ENCODE measurements at places on chromosomes 11 and 22. TPM values are rescaled to one million over a fixed set of nuclear protein-coding genes. Genes with fewer than 3 reads are reported as not detected.
A peak's percentile ranks its signal among the peaks of the same experiment; 100 is the strongest.

- peaks cover 18% of the 10 kb centered on the region for H3K4me1 ChIP-seq
- H3K36me3 ChIP-seq: no peaks in the 10 kb centered on the region
- H3K27ac ChIP-seq: no peak overlapping the region
These were observed 1007.0 kb downstream of the BRD1 start for GRCh38 chr22:48820481-48821345.

DNA sequence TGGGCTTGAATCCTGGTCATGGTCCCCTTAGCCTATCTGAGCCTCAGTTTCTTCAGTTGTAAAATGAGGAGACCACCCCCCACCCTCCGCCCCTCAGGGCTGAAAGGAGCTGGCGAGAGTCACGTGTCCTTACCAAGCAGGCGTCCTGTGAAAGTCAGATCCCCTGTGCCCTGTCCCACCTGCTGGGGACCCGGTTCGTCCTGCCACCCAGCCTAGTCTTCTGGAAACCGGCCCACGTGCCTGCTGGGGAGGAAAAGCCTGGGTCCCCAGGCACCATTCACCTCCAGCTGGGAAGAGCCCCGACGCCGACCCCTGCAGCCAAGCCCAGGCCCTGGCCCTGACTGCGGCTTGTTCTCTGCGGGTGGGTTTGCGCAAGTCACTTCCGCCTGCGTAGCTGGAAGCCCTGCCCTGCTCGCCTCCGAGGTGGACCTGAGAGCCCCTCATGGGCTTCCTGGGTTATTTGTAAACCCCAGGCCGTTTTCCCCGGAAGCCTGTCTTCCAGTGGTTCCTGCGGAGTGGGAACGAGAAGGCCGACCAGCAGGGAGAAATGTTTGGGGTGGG lies 679 bp upstream of the SSH3 start:
- peak overlapping the region; percentile 33 for H3K27ac ChIP-seq
- DNase-seq: peak; percentile 4
- peaks cover 30% of the 10 kb centered on the region for H3K4me1 ChIP-seq
- H3K4me3 ChIP-seq: peak overlapping the region; percentile 49

DNA sequence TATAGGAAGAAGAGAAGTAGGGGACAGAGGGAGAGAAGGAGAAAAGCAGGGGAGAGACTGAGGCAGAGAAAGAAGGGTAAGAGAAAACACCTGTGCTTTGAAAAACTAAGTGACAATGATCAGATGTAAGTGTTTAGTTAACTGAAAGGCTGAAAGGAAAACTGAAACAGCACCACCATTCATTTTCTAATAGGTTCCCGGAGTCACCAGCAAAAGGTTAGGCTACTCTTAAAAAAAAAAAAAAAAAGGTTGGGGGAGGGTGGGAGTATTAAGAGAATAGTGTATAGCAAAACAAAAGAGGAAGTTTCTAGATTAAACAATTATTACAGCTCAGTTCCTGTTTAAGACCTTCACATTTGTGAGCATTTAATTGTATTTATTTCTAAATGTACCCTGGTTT lies 113.8 kb downstream of the CADM1 start:
- H3K4me3 ChIP-seq: no peak overlapping the region
- no peaks in the 10 kb centered on the region for H3K36me3 ChIP-seq
- no peaks in the 10 kb centered on the region for H3K27me3 ChIP-seq
- peaks cover 3% of the 10 kb centered on the region for H3K4me1 ChIP-seq

DNA sequence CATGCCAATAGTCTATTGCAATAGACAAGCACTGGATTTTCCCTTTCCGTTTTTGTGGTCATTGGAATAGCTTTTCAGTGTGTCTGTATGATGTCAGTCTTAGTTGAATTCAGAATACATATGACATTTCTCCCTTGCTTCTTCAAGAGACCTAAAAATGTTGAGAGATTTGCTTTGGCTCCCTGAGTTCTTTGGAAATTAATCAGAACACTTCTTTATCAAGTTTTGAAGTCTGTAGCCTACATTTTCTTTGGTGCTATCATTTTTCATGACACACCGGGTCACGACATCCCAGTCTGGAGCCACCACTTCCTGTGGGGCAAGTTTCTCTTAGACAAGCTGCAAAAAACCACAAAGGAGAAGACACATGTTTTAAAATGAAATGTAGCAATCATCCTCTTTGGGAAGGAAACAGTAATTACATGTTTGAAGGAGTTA lies 847.1 kb downstream of the OPCML start:
- H3K36me3 ChIP-seq: no peaks in the 10 kb centered on the region
- H3K4me3 ChIP-seq: no peak overlapping the region
- DNase-seq: no peak
- no peaks in the 10 kb centered on the region for H3K27me3 ChIP-seq
- no peaks in the 10 kb centered on the region for H3K4me1 ChIP-seq

DNA sequence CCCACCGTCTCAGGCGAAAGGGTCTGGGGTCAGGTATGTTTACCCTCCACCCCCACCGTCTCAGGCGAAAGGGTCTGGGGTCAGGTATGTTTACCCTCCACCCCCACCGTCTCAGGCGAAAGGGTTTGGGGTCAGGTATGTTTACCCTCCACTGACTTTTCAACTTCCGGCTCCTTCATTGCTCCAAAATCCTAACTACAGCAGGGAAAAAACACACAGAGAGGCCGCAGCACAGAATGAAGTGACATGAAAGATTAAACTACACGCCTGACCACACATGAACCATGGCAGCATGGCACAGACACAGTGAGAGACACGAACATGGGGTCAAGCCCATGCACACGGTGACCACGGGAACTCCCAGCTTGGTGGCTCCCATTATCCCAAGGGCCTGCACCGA lies 634.9 kb upstream of the B3GAT1 start:
- H3K36me3 ChIP-seq: no peaks in the 10 kb centered on the region
- H3K4me1 ChIP-seq: peaks cover 18% of the 10 kb centered on the region

DNA sequence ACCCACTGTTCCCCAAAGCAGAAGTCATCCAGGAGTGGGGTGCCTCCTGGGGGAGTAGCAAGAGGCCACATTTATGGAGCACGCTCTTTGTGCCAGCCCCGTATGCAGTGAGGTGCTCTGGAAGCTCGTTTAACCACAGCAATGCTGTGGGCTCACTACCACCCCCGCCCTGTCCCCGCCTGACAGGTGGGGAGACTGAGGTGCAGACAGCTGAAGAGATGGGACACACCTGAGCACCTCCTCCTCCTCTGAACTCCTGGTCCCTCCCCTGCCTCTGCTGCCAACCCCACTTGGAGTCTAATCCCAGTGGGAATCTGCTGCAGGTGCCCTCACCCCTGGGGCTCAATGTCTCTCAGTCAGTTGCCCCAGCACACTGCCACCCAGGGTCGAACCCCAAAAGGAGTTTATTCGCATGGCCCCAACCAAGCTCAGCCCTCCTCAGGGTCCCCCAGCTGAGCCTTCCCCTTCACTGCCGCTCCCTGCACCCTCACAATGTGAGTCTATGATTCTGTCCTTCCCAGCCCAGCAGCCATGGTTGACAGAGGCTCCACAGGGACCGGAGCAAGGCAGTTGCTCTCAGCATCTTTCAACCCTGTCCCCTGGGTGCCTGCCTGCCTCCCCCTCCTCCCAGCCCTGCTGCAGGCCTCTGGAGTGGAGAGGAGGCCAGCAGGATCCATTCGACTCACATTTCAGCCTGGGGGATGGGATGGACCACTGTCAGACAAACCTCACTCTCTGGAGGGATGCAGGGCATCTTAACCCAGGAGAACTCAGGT lies 13.3 kb upstream of the BCR start:
- H3K27ac ChIP-seq: no peak overlapping the region
- H3K4me1 ChIP-seq: peaks cover 37% of the 10 kb centered on the region
- DNase-seq: no peak
- H3K4me3 ChIP-seq: no peak overlapping the region
- no peaks in the 10 kb centered on the region for H3K27me3 ChIP-seq

DNA sequence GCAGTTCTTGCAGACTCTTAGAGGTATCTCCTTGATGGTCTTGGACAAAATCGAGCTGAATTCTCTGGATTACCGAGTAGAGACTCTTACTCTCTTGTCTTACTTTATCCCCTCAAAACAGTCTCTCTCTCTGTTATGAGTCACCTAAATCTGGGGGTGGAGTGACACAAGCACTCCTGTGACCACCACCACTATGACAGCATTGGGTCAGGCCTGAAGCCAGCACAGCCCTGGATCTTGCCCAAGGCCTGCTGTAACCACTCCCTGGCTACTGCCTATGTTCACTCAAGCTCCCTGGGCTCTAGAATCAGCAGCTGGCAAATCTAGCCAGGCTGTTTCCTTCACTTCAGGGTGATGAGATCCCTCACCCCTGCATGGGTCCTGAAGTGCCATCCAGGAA lies 662.5 kb downstream of the LUZP2 start:
- H3K4me1 ChIP-seq: no peaks in the 10 kb centered on the region
- no peaks in the 10 kb centered on the region for H3K36me3 ChIP-seq
- H3K4me3 ChIP-seq: no peak overlapping the region
- H3K27ac ChIP-seq: no peak overlapping the region
- DNase-seq: no peak
- H3K27me3 ChIP-seq: no peaks in the 10 kb centered on the region

The SLC29A2 gene
- polyA plus RNA-seq: 9.1 TPM

Data from spinal cord (tissue), 10 donors.